ENCODE measurements at places on chromosomes 13 and 19.

GRCh38 chr19:40539070-40539469 is 37.6 kb upstream of the SHKBP1 start:
- no peak for DNase-seq

DNA sequence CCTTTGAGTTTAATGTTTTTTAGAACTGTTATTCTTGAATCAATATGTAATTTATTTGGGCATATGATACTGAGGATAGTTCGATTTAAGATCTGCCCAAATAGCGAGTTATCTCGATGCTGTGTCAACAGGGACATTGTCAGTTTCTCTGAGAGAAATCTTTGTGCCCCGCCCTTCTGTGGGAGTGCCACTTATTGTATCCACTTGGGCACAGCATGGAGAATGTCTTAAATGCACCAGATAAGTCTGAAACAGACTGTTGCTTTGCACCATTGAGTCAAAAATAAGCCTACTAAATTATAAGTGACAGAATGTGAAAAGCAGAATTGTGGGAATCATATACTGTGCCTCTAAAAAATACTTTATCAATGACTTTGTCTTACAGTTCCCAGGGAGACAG is 45.6 kb downstream of the RNASEH2B start:
- DNase-seq: no peak

GRCh38 chr19:5173993-5174392 is 166.6 kb downstream of the PTPRS start:
- DNase-seq: no peak

GRCh38 chr19:33022472-33023116 is 42.1 kb downstream of the RHPN2 start:
- no peak for DNase-seq

GRCh38 chr13:91747186-91747585 is 348.8 kb downstream of the GPC5 start:
- DNase-seq: no peak

- no peak for DNase-seq
Observed at GRCh38 chr19:5893907-5894703, 9.5 kb downstream of the NDUFA11 start.

DNA sequence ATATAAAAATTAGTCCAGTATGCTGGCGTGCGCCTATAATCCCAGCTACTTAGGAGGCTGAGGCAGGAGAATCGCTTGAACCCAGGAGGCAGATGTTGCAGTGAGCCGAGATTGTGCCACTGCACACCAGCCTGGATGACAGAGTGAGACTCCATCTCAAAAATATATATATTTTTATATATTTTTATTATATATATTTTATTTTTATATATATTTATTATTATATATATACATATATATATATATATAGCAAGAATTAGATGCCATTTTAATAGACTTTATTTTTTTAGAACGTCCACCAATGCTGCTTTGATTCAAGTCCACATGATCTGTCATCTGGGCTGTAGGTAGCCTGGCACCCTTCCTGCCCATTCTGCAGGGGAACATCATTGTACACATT is 3.5 kb upstream of the OR7D2 start:
- no peak for DNase-seq

- no peak for DNase-seq
Observed at GRCh38 chr19:4443966-4444764, 13.4 kb downstream of the UBXN6 start.

- DNase-seq: peak; percentile 27
Observed at GRCh38 chr13:26721251-26722121, 39.1 kb downstream of the GPR12 start.

GRCh38 chr13:23357349-23357748 is 76.2 kb downstream of the SACS start:
- DNase-seq: no peak

DNA sequence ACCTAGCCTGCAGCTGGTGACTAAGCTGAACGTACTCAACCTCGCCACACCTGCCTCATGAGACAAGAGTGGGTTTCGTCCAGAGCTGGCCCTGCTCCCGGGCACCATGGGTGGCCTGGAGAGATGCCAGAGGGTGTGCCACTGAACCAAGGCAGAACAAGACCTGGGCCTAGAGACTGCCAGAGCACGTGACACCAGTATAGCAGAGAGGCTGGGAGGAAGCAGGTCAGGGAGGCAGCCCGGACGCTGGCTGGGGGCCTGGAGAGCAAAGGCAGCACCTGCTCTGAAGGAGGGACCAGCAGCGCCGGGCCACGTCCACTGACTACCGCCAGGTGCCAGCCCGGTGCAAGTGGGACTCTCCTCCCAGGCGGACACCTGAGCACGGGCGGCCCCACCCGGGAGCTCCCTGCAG is 7.3 kb upstream of the C13orf46 start:
- DNase-seq: no peak

GRCh38 chr13:112141643-112142400 is 74.9 kb downstream of the SOX1 start:
- no peak for DNase-seq

DNA sequence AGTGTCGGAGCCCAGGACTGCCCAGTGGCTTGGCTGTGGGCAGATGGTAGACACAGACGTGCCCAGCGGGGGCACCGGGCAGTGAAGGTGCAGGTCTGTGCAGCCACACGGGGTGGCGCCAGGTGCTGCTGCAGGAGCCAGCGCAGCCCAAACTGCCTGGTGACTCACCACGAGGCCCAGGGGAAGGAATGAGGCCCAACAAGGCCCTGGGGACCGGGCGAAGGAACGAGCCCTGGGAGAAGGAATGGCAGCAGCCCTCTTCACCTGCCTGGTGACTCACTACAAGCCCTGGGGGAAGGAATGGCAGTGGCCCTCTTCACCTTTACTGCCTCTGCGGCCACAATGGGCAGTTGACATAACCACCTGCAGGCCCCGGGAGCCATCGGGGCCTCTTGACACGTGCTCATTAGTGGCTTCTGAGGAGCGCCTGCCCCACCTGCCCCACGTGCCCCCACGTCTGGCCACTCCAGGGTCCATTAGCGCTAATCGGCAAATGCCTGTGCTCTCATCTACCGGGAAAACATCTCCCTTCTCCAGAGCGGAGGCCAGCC is 9.3 kb downstream of the MED16 start:
- no peak for DNase-seq
